ENCODE measurements at places on chromosomes 2 and 18.

DNA sequence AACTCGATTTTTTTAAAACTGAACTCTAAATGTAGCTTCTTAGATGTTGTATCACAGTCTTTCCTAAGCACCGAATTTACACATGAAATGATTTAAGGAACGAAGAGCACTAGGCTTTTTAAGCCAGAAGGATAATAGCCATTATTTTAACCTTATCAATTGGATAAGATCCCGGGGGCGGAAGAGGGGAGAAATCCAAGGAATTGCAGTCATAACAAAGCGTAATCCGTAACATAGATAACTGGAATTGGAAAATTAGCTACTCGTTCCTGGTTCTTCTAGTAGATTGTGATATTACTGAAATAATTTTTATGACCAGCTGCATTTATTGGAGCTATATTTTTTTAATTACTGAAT is 988 bp upstream of the KANSL1L start:
- DNase-seq, result no peak

GRCh38 chr2:204329016-204329415 is 216.3 kb upstream of the PARD3B start:
- no peak for DNase-seq

- peak; percentile 96 for DNase-seq
Observed at GRCh38 chr18:3603421-3604234, 153.7 kb downstream of the TGIF1 start.

DNA sequence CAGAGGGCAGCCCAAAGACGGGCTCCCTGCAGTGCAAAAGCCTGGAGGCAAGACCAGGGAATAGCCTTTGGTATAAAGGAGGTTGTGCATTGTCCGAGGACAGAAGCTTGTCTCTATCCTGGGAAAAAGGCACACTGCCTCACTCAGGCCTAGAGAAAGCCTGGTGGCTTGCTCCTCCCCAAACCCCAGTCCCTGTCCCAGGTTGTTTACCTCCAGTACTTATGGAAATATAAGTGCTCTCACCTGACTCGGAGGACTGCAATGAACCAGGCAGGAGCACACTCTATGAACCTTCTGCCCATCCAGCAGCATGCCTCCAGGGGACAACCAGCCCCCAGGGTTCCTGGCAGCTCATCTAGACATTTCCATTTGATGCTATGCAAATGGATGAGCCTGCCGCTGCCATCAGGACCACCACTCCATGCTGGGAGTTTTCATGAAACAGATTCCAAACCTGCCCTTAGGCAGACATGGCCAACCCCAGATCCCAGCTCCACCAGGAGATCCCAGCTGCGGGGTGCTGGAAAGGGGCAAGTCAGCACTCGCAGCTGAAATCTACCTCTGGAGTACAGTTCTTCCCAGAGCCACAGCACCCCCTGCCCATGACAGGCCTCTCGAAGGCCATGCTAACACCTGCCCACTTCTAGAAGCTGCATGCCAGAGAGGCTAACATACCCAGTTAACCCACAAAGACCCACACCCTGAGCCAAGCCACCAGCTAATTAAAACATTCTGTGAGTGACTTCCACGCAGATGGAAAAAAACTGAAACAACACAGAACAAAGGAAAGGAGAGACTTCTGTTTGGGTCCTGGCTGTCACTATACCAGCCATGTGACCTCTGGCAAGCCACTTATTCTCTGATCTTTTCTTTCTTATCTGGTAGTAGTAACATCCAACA is 101.7 kb downstream of the TTC32 start:
- no peak for DNase-seq

- no peak for DNase-seq
Observed at GRCh38 chr2:111157071-111157661, 36.5 kb downstream of the BCL2L11 start.

DNA sequence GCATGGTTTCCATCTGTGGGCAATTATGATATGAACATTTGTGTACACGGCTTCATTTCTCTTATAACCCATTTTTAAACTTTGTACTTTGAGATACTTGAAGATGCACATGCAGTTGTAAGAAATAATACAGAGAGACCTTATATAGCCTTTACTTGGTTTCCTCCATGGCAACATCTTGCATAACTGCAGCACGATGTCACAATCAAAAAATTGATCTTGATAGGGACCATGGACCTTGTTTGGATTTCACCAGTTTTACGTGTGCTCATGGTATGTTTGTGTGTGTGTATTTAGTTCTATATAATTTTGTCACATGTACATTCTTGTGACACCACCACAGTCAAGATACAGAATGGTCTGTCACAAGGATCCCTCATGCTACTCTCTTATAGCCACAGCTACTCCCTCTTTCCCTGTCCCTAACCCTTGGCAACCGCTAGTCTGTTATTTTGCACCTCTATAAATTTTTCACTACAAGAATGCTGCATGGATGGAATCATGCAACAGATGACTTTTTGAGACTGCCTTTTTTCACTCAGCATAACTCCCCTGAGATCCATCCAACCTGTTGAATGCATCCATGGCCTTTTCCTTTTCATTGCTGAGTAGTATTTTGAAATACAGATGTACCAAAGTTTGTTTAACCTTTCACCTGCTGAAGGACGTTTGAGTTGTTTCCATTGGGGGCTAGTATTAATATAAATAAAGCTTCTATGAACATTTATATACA is 19.4 kb upstream of the MLPH start:
- no peak for DNase-seq

- no peak for DNase-seq
Observed at GRCh38 chr2:25388491-25388890, 46.8 kb upstream of the DNMT3A start.
